ENCODE measurements at places on chromosomes 5 and 9.

DNA sequence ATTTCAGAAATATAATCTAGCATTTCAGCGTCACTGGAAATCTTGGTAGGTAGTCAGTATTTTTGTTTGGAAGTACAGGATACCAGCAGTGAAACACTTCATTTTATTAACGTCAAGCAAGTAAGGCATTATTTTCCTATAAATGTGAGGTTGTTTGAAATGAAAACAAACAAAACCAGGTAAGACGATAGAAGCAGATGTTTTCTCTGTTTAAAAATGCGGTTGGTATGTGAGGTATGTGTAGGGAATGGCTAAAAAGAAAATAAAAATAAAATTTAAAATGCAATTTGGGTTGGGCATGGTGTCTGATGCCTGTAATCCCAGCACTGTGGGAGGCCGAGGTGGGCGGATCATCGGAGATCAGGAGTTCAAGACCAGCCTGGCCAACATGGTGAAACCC is 16.1 kb downstream of the GDA start:
- no peak for DNase-seq

DNA sequence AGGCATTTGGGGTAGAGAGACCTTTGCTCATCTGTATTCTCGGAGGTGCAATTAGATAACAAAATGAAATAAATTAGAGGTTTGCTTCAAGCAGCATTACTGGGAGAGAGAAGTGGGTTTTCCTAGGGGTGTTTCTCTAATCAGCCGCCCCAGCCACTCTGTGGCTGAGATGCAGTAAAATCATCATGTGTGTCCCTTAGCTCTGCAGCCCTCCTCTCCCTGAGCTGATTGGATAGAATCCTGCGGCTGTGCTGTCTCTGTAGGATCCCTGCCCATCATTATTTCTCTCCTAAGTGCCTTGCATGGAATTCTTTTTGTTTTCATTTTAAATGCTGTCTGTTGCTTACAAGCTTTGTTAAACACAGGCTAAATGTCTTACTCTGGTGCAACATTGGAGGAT is 171.4 kb downstream of the SH3GL2 start:
- DNase-seq, result no peak

GRCh38 chr5:169656125-169656901 is 19.2 kb downstream of the DOCK2 start:
- no peak for DNase-seq

GRCh38 chr9:128339761-128340690 is at the start of gene SLC27A4:
SLC27A4 (plus strand) TSS chr9:128340527; CDS start chr9:128343133, 2,606 bp downstream.
- peak; percentile 84 for DNase-seq

- no peak for DNase-seq
These were observed 511 bp upstream of the WDR41 start for GRCh38 chr5:77492653-77493000.

GRCh38 chr9:130665029-130665430 is 636 bp downstream of the PRDM12 start:
- no peak for DNase-seq

DNA sequence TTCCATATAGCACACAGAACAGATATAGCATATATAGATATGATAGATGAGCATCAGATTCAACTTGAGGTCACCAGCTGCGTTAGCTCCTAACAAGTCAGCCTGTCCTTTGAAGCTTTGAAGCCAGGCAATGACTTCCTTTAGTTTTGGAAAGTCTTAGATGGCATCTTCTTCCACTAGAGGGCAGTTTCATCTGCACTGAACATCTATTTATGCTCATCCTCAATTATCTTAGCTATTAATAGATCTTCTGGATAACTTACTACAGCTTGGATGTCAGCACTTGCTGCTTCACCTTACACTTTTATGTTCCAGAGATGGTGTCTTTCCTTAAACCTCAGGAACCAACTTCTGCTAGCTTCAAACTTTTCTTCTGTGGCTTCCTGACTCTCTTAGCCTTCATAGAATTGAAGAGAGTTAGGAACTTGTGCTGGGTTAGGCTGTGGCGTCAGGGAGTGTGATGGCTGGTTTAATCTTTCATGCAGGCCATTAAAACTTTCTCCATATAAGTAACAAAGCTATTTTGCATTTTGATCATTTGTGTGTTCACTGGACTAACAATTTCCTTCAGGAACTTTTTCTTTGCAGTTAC is 1401.4 kb downstream of the EFNA5 start:
- no peak for DNase-seq

GRCh38 chr5:9775339-9775738 is 145.2 kb upstream of the TAS2R1 start:
- no peak for DNase-seq

GRCh38 chr9:97903177-97903576 is 19.1 kb downstream of the TRMO start:
- no peak for DNase-seq

GRCh38 chr5:7852542-7852941 is 1.6 kb upstream of the CFAP90 start:
- no peak for DNase-seq

DNA sequence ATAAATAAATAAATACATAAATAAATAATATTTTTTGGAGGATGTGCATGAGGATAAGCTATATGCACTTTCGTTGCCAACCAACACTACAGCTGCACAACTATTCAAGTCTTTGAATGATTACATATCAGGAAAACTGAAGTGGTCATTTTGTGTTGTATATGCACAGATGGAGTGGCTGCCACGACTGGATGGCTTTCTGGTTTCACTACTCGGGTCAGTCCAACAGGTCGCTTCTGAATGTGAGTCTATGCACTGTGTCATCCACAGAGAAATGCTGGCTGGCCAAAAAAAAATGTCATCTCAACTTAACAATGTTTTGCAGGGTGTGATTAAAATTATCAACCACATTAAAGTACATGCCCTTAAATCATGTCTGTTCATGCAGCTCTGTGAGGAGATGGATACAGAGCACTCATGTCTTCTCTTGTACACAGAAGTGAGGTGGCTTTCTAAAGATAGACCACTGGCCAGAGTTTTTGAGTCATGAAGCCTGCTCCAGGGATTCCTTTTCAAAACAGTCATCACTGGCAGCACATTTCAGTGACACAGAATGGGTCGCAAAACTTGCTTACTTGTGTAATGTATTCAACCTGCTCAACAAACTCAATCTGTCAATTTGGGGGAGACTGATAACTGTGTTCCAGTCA is 589.8 kb upstream of the CYLC2 start:
- DNase-seq, result no peak

GRCh38 chr5:72836810-72837209 is 20.3 kb downstream of the TNPO1 start:
- DNase-seq, result no peak

DNA sequence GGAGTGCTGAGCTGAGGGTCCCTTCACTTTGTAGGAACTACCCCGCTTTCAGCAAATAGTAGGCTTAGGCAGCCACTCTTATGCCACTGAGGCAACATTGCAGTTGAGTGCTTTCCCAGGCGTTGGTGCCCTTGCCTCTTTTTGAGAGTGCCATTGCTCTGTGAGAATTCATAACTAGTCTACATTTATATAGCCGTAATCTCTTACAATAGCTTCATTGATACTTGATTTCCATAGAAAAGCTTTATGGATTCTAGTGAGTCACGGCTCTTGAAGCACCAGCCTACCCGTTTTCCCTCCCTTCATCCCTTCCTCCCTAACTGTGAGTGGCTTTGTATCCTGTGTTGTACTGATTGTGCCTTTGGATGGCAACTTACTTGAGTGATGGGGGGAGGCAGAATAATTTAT is 283.9 kb downstream of the AOPEP start:
- DNase-seq, result no peak

DNA sequence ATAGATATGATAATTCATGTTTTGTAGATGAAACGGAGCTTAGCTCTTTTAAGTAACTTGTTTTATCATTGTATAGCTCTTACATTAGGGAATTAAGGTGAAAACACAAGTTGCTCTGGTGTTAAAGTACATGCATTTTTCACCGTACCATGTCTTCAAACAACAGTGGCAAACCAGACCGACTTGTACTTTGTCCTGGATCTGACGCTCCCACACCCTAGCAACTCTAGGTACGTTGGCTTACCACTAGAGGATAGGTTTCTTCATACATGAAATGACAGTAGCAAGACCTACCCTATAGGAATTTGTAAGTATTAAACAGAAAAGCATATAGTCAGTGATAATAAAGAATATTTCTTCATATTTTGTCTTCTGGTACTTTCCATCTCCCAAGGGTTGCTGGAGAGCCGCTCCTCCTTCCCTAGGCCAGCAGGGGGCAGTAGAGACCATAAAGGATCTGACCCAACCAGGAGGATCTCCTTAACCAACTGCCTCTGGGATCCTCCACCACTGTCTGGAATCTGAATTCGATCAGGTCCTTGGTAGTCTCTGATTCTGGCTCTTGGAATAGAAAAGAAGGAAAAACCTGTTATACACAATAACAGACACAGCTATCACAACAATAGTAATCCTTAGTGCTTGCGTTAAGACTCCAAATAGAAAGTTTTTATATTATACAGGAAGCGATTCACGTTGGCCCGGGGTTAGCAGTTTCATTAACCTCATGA is 136.7 kb downstream of the CAVIN4 start:
- DNase-seq, result peak; percentile 6

DNA sequence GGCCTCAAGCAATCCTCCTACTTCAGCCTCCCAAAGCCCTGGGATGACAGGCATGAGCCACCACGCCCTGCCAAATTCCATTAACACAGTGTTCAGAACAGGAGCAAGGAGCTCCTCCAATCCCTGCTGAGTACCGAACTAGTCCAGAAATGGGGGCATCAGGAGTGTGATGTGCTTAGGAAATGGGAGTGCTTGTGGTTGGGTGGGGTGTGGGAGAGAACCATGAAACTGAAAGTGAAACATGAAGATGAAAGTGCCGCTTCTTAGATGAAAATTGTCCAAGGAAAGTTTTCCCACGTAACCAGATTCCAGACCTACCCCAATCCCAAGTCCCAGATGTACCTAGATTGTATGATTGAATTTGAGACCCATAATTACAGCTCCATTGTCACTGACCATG is 16.7 kb upstream of the ZNF131 start:
- DNase-seq, result no peak

- DNase-seq, result no peak
These were observed 511.7 kb upstream of the KLF4 start for GRCh38 chr9:108001237-108001636.

DNA sequence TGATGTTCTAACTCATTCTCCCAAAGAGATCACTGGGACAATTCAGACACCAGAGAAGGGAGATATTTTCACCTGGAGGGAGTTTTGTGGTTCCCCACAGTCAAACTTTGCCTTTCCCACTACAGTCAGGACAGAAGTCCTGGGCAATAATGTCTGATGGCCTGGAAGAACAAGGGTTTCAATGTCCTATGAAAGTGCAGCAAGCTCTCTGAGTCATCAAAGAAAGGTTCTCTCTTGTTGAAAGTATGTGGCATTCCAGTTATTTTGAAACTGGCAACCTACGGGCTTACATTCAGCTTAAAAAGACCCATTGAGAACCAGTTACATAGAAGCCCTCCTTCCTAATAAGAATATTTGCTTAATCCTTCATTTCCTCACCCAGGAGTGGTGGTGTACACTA is 103.9 kb downstream of the INSYN2B start:
- DNase-seq, result no peak

GRCh38 chr9:135517407-135517822 is 3.8 kb upstream of the LCN1 start:
- DNase-seq, result no peak

DNA sequence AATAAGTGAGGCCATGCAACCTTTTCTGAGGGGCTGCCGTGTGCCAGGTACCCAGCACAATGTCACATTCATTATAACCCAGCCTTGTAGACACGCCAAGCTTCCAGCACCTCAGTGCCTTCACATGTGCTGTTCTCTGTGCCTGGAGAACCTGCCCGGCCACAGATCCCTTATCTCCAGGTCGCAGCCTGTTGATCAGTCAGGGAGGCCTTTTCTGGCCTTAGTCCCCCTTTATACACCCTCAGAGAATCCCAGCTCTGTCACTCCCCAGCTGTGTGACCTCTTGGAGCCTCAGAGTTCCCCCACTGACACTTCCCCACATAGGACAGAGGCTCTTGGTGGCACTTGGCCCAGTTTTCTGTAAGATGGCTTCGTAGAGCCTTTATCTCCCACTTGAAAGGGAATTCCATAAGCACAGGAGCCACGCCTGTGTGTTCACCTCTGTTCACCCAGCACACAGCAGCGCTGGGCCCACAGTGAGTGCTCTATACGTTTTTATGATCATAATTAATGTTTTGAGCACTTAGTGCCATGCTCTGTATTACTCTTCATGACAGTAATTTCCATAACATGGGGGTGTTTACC is 38.7 kb downstream of the NEURL1B start:
- DNase-seq, result no peak

DNA sequence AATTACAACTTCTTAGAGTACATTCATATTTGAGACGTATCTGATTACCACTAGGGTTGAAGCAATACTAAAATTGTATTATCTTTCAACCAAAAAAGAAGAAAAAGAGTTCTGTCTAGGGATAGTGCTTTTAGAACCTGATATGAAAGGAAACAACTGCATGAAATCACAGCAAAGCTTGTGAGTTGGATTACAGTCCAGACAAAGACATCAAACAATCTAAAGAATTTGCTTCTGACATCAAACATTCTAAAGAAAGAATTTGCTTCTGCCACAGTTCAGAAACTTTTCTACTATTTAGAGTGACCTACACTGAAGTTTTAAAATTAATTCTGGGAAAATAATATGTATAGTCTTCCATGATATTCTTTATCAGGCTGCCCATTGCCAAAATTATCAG is 1141.1 kb upstream of the ACO1 start:
- no peak for DNase-seq

GRCh38 chr5:15183520-15183919 is 311.9 kb upstream of the ANKH start:
- no peak for DNase-seq

- DNase-seq, result no peak
These were observed 46.2 kb downstream of the RECK start for GRCh38 chr9:36082931-36083330.

Data from CD4-positive, alpha-beta memory T cell (primary cell).